Thyroid gland (tissue), 4 donors: ENCODE measurements at places on chromosomes 13 and 19. TPM values are rescaled to one million over a fixed set of nuclear protein-coding genes. Genes with fewer than 3 reads are reported as not detected.

Gene CARS2
- total RNA-seq, result 59.7 TPM

DNA sequence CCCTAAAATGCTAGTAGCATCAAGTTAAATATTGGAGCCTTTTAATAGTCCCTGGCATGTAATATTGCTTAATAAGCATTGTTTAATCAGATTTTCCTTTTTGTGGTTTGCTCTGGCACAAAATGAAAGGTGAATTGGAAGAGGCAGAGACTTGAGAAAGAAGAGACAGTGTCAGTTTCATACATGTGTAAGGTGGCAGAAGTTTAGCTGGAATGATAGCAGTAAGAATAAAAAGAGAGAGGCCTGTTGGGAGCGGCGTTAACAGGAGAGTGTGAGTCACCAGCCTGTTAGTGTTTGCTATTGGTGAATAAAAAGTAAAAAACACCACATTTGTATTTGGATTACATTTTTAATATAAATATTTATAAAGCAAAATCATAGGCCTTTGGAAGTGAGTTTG, 145.3 kb downstream of the PDS5B start:
- no peaks in the 10 kb centered on the region for H3K36me3 ChIP-seq
- DNase-seq, result no peak
- H3K27ac ChIP-seq, result peak overlapping the region; percentile 17
- peaks cover 27% of the 10 kb centered on the region for H3K4me1 ChIP-seq
- H3K27me3 ChIP-seq, result no peaks in the 10 kb centered on the region

Gene DAND5
- total RNA-seq, result not detected

GRCh38 chr19:50654882-50655281, 5.6 kb downstream of the C19orf81 start:
- no peak for DNase-seq
- H3K4me3 ChIP-seq, result no peak overlapping the region
- no peak overlapping the region for H3K27ac ChIP-seq
- peaks cover 15% of the 10 kb centered on the region for H3K4me1 ChIP-seq
- no peaks in the 10 kb centered on the region for H3K36me3 ChIP-seq

- no peaks in the 10 kb centered on the region for H3K27me3 ChIP-seq
- no peaks in the 10 kb centered on the region for H3K4me1 ChIP-seq
- H3K36me3 ChIP-seq, result no peaks in the 10 kb centered on the region
- H3K4me3 ChIP-seq, result no peak overlapping the region
- DNase-seq, result no peak
Observed at GRCh38 chr19:30856376-30856775, 484.2 kb downstream of the ZNF536 start.

Gene KL
- total RNA-seq, result 1.4 TPM

DNA sequence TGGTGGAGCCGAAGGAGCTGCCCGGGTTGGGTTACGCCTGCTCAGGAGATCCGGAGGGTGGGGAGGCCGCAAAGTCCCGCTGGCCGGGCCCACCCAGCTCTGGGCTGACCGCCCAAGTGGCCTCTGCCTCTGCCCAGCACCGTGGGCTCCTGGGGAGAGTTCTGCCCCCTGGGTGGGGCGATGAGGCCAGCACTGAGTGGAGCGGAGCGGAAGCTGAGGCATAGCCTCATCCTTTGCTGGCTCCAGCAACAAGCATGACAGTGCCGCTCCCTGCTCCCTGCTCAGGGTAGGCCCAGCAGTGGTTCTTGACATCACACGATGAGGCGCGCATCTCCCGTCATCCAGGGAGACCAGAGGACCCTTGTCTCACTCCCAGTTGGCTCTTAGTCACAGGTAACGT, 22.5 kb downstream of the CCDC8 start:
- H3K36me3 ChIP-seq, result peaks cover 34% of the 10 kb centered on the region
- DNase-seq, result no peak
- no peak overlapping the region for H3K4me3 ChIP-seq
- H3K27me3 ChIP-seq, result no peaks in the 10 kb centered on the region

DNA sequence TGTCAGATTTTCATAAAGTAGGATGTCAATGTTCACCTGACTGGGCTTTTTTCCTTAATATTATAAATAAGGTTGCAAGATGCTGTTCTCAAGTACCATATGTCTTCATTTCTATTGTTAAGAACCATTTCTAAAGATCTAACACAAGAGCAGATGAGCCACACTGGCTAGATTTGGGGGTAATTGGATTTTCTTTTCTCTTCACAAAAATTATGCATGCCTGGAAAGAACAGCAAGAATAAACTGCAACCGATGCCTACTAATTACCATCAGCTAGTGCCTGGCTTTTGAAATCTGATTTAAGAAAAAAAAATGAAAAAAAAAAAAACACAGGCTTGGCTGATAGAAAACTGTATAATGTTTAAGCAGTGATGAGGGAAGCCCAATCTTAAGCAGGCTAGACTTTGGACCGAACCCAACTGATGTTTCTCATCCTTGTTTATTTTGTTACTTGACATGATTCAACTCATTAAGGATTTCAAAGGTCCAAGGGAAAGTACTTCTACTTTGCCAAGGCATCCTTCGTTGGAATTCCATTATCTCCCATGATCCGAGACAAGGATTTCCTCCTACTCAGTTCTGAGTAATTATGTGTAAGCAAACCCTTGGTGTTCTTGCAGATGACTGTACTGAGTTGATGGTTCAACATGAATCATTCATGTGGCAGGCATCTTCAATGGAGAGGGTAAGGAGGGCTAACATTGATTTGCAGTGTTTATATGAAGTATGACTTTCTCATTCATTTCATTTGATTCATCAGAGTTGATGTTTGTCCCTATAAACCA, 300.5 kb downstream of the SPRY2 start:
- H3K27ac ChIP-seq, result no peak overlapping the region
- H3K27me3 ChIP-seq, result no peaks in the 10 kb centered on the region
- no peaks in the 10 kb centered on the region for H3K4me1 ChIP-seq
- H3K36me3 ChIP-seq, result no peaks in the 10 kb centered on the region
- no peak for DNase-seq

Gene PAK4
- total RNA-seq, result 23.1 TPM

Gene KLK3
- not detected for total RNA-seq

- H3K4me1 ChIP-seq, result no peaks in the 10 kb centered on the region
- no peaks in the 10 kb centered on the region for H3K36me3 ChIP-seq
- no peak for DNase-seq
- no peaks in the 10 kb centered on the region for H3K27me3 ChIP-seq
Observed at GRCh38 chr13:36275190-36276002, 22.2 kb downstream of the CCDC169 start.

Gene APC2
- not detected for total RNA-seq

DNA sequence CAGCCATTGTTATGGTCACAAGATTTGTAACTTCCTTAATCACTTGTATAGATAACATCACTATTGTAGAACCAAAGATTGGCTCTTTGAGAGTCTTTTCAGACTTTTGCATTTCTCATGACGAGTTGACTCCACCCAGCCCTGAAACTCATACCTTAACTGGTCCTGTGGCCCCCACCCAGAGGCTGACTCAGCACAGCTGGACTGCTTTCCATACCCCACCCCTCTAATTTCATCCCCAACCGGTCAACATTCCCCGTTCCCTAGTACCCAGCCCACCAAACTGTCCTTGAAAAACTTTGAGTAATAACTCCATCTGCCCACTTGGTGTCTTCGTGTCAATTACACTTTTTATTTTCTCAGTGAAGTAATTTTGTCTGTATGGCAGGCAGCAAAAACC, 32.1 kb upstream of the SLITRK1 start:
- H3K36me3 ChIP-seq, result no peaks in the 10 kb centered on the region
- DNase-seq, result no peak
- no peak overlapping the region for H3K27ac ChIP-seq
- H3K4me3 ChIP-seq, result no peak overlapping the region
- H3K27me3 ChIP-seq, result no peaks in the 10 kb centered on the region

Gene COL4A1
- 99.8 TPM for total RNA-seq

GRCh38 chr19:11018179-11018578, 57.3 kb downstream of the SMARCA4 start:
- no peak overlapping the region for H3K27ac ChIP-seq
- no peak overlapping the region for H3K4me3 ChIP-seq
- H3K27me3 ChIP-seq, result no peaks in the 10 kb centered on the region
- H3K36me3 ChIP-seq, result peaks cover 60% of the 10 kb centered on the region

Gene CTXN1
- total RNA-seq, result 2.6 TPM

DNA sequence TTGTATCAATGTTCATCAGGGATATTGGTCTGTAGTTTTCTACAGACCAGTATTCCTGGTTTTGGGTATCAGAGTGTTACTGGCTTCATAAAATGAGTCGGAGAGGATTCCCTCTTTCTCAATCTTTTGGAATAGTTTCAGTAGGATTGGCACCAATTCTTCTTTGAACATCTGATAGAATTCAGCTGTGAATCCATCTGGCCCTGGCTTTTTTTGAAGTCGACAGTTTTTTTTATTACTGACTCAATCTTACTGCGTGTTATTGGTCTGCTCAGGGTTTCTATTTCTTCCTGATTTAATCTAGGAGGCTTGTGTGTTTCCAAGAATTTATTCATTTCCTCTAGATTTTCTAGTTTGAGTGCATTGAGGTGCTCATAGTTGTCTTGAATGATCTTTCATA, 11.4 kb downstream of the TEX26 start:
- DNase-seq, result no peak
- H3K27me3 ChIP-seq, result no peaks in the 10 kb centered on the region
- H3K36me3 ChIP-seq, result no peaks in the 10 kb centered on the region
- no peak overlapping the region for H3K27ac ChIP-seq

DNA sequence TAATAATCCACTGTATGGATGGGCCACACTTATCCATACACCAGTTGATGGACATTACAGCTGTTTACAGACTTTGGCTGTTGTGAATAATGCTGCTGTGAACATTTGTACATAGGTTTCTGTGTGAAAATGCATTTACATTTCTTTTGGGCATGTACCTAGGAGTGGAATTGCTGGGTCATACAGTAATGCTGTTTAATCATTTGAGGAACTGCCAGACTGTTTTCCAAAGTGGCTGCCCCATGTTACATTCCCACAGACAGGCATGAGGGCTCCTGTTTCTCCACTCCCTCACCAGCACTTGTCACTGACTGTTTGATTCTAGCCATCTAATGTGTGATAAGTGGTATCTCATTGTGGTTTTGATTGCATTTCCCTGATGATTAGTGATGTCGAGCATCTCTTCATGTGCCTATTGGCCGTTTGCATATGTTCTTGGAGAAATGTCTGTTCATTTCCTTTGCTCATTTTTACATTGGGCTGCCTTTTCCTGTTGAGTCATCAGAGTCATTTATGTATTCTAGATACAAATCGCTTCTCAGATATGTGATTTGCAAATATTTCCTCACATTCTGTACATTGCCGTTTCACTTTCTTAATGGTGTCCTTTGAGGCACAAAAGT, 12.8 kb downstream of the TMEM255B start:
- H3K4me1 ChIP-seq, result no peaks in the 10 kb centered on the region
- no peaks in the 10 kb centered on the region for H3K36me3 ChIP-seq
- H3K27ac ChIP-seq, result no peak overlapping the region
- H3K4me3 ChIP-seq, result no peak overlapping the region

- no peak overlapping the region for H3K27ac ChIP-seq
- H3K36me3 ChIP-seq, result no peaks in the 10 kb centered on the region
- H3K4me1 ChIP-seq, result peaks cover 16% of the 10 kb centered on the region
- peaks cover 83% of the 10 kb centered on the region for H3K27me3 ChIP-seq
Observed at GRCh38 chr13:99976575-99976974, 5.0 kb upstream of the ZIC5 start.

Gene SRRM5
- total RNA-seq, result not detected

Gene MYH14
- total RNA-seq, result 361 TPM

- no peak overlapping the region for H3K4me3 ChIP-seq
- H3K36me3 ChIP-seq, result no peaks in the 10 kb centered on the region
- H3K27ac ChIP-seq, result no peak overlapping the region
- DNase-seq, result no peak
- H3K27me3 ChIP-seq, result no peaks in the 10 kb centered on the region
- H3K4me1 ChIP-seq, result no peaks in the 10 kb centered on the region
Observed at GRCh38 chr13:51881296-51881695, 19.5 kb downstream of the CCDC70 start.

Gene ZNF317
- 22.5 TPM for total RNA-seq

DNA sequence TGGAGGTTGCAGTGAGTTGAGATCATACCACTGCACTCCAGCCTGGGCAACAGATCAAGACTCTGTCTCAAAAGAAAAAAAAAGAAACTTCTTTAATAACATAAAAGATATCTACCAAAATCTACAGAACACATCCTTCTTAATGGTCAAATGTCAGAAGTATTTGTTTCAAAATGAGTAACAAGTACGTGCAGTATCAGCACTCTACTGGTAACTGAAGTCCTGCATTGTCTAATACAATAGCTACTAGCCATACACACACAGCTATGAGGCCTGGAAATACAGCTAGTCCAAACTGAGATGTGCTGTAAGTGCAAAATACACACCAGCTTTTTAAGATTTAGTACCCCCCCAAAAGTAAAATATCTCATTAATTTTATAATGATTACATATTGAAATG, 88.1 kb downstream of the TSC22D1 start:
- no peaks in the 10 kb centered on the region for H3K36me3 ChIP-seq
- H3K27me3 ChIP-seq, result no peaks in the 10 kb centered on the region
- H3K4me3 ChIP-seq, result no peak overlapping the region
- H3K27ac ChIP-seq, result no peak overlapping the region
- no peak for DNase-seq

GRCh38 chr19:57338877-57339276, 12.2 kb upstream of the ZNF304 start:
- no peaks in the 10 kb centered on the region for H3K27me3 ChIP-seq
- no peak for DNase-seq
- no peak overlapping the region for H3K27ac ChIP-seq
- H3K36me3 ChIP-seq, result no peaks in the 10 kb centered on the region
- no peaks in the 10 kb centered on the region for H3K4me1 ChIP-seq
- H3K4me3 ChIP-seq, result no peak overlapping the region
